ENCODE measurements at places on chromosomes 1 and 21.

DNA sequence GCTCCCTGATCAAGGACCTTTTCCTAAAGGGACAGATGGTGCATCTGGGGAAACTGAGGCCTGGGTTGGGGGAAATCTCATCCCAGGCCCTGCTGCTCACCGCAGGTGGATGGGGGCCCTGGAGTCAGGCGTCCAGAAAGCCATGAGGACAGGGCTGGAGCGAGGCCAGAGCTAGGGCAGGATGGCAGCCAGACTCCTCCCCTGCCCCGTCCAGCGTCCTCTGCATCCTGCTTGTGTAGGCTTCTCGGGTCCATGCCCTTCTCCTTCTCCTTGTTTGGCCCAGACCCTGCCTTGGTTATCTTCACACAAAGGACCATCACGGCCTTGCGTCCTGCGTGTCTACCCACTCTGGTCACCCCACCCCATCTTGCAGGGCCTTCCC is 43.0 kb downstream of the TRIM11 start:
- DNase-seq: no peak

DNA sequence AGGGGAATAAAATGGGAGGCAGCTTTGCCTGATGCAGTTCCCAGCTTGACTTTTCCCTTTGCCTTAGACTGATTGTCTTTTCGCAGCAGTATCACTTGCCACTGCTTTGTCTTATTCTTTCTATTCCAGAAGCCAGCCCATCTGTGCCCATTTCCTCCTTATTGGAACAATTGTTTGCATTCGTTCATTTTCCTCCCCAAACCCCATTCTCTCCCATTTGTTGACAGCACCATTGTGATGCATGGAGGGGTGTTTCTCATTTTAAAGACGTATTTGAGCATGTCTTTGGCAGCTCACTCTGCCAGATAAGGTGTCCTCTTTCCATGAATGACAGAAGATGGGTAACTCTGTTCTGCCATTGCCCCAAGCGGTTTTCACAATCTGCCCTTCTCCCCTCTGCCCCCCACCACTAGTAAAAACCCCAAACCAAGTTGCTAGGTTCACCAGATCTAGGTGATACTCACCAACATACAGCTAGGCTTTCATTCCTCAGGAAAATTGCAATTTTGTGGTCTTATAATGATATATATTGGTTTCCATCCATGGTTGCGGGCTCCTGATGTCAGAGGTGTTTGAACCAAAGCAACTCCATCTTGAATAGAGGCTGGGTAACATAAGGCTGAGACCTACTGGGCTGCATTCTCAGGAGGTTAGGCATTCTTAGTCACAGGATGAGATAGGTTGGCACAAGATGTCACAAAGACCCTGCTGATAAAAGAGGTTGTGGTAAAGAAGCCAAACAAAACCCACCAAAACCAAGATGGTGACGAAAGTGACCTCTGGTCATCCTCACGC is 30.8 kb downstream of the SERBP1 start:
- DNase-seq: no peak

DNA sequence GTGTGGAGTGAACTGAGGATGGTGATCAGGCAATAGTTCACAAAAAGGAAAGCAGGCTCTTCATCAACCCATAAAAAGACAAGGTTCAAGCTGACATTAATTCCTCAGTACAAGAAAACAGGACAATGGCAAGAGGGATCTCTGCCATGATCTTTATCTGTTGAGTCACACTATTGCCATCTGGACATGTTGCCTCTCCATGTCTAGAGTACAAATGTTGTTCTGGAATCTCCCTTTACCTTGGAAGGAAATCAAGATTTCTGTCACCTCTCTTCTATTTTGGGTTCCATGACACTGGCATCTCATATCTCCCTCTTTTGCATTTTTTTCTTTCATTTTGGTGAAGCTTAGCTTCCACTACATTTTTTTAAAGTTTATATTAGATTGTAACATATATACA is 329.1 kb downstream of the USP25 start:
- no peak for DNase-seq

GRCh38 chr1:155978325-155978972 is at the start of gene ARHGEF2:
Gene ARHGEF2, minus strand, starts transcription at chr1:155978547. Its CDS starts 120 bp downstream, at chr1:155978427.
- DNase-seq: peak; percentile 70

DNA sequence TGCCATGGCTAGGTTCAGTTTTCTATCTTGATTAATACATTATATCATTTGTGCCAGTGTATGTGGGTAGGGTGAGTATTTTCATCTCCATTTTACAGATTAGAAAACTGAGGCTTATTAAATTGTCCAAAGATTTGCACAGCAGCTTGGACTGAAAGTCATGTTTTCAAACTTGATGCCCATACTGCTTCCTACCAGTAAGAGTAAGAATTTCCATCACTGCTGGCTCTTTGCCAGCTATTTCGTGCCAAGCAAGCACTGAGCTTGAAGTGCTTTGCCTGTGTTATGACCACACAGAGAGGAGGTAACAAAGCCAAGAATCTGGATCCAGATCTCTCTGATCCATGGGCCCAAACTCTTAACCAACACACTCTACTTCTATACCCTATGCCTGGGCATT is 295.0 kb downstream of the VAV3 start:
- no peak for DNase-seq

DNA sequence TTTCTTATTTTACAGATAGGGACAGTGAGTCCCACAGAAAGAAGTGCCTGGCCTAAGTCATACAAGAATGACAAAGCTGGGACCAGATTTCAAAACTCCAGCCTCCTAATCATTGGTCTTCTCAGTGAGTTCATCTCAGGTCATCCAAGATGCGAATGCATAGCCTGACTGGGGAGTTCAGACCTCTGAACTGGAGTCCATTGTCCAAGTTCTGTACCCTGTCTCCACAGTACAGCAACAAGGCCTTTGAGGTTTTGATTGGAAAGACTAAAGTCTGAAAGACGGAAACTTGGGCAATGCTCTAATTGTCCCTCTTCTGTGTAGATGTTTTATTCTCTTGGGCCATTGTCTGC is 62.0 kb downstream of the TNN start:
- no peak for DNase-seq

- DNase-seq: no peak
These were observed 103.6 kb upstream of the COL6A1 start for GRCh38 chr21:45877821-45878469.

GRCh38 chr1:15222653-15223303 is 24.2 kb upstream of the FHAD1 start:
- no peak for DNase-seq

DNA sequence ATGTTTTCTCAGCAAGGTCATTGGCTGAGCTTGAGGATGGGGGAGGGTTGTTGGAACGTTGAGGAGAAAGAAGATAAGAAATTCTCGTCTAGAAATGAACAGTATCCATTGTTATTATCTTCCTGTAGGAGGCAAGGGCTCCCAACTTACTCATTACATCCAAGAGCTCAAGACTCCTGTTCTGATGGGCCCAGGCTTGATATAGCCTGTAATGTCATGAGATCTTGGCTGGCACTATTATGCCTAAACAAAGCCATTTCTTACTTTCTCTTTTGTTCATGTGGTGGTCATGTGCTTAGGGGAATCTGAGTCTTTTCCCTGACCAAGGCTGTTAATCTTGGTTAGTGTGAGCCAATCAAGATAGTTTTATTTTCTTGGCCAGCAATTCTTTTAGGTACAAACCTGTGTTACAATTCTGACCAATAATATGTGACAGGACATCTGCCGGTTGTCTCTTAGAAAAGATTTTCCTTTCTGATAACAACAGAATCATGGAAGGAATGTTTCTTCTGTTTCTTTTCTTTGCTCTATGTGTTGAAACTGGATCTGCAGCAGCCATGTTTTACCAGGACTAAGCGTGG is 15.2 kb upstream of the IGSF3 start:
- DNase-seq: no peak

- DNase-seq: no peak
These were observed 60.4 kb downstream of the ENAH start for GRCh38 chr1:225592362-225593025.

- DNase-seq: no peak
These were observed 14.3 kb upstream of the EDN2 start for GRCh38 chr1:41498804-41499203.

- no peak for DNase-seq
These were observed 31.1 kb upstream of the POFUT2 start for GRCh38 chr21:45318556-45319404.

DNA sequence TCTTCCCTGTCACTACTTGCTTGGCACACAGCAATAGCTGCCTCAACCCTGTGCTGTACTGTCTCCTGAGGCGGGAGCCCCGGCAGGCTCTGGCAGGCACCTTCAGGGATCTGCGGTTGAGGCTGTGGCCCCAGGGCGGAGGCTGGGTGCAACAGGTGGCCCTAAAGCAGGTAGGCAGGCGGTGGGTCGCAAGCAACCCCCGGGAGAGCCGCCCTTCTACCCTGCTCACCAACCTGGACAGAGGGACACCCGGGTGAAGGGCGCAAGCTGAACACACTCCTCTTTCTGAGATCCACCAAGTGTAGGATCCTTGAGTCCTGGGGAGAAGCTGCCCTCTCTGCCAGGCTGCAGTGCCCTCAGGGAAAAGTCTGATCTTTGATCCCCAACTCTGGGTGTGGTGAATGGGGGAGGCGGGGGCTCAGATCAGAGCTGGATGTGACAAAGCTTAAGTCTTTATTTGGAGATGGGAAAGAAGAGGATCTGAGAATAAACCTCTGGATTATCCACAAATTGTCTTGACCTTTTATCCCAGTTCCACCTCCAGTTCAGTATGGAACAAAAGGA is 1.2 kb downstream of the RXFP4 start:
- no peak for DNase-seq

GRCh38 chr1:54122992-54123391 is 29.8 kb downstream of the CDCP2 start:
- no peak for DNase-seq

DNA sequence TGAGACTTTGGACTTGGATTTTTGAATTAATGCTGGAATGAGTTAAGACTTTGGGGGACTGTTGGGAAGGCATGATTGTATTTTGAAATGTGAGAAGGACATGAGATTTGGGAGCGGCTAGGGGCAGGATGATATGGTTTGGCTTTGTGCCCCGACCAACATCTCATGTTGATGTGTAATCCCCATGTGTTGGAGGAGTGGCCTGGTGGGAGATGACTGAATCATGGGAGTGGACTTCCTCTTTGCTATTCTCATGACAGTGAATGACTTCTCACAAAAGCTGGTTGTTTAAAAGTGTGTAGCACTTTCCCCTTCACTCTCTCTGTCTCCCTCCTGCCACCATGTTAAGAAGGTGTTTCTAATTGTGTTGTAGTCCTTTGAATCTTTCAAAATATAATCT is 9.3 kb upstream of the PHGDH start:
- DNase-seq: no peak

DNA sequence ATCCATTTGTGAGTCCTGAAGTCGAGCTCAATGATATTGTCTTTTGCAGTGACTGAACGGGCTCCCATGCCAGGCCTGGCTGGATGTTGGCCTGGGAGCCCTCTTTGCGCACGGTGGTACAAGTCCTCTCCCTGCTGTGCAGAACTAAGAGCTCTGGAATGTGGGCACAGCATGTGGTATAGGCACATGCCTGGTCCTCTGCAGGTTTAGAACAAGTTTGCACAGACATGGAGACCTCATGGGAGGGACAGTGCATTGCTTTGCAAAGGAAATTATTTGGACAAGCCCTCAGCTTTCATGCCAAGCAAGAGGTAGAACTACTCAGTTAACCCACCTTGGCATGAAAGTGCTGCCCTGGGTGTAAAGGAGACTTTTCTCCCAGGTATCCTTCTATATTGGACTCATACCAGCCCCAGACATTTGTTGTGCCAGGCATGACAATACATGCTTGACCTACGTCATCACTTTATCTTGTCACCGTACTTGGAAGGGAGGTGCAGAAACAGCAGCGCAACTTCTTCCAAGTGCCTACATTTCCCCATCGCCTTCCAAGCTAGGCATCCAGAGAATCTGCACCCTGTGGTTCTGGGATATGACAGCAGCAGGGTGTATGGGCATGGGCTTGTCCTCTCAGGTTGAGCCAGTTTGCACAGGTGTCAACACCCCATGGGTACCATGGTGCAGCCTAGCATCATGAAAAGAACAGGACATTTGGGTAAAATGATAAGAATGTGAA is 37.6 kb upstream of the MRPS6 start:
- DNase-seq: no peak

DNA sequence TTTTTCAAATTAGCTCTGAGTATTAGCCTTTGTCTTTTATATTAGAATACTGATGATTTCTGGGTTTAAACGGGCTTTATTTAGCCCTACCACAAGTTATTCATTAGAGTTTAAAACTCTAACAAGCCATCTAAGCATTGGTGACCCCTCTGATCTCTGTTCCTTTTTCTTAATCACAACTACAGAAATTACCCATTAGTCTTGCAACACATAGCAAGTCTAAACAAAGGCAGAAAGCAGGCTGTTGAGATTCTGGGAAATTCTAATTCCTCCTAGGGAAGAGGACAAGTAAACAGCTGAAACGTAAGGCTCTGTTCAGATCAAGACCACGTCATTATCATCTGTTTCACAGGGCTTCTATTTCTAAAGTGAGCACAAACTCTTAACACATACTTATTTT is 491.2 kb upstream of the ZRANB2 start:
- no peak for DNase-seq

GRCh38 chr1:184597650-184598357 is 156.9 kb downstream of the EDEM3 start:
- peak; percentile 70 for DNase-seq

GRCh38 chr1:214332946-214333798 is 52.2 kb downstream of the SMYD2 start:
- DNase-seq: peak; percentile 0

GRCh38 chr1:12544992-12545391 is 73.0 kb downstream of the DHRS3 start:
- no peak for DNase-seq

GRCh38 chr1:16246961-16247360 is 10.0 kb upstream of the CPLANE2 start:
- no peak for DNase-seq

DNA sequence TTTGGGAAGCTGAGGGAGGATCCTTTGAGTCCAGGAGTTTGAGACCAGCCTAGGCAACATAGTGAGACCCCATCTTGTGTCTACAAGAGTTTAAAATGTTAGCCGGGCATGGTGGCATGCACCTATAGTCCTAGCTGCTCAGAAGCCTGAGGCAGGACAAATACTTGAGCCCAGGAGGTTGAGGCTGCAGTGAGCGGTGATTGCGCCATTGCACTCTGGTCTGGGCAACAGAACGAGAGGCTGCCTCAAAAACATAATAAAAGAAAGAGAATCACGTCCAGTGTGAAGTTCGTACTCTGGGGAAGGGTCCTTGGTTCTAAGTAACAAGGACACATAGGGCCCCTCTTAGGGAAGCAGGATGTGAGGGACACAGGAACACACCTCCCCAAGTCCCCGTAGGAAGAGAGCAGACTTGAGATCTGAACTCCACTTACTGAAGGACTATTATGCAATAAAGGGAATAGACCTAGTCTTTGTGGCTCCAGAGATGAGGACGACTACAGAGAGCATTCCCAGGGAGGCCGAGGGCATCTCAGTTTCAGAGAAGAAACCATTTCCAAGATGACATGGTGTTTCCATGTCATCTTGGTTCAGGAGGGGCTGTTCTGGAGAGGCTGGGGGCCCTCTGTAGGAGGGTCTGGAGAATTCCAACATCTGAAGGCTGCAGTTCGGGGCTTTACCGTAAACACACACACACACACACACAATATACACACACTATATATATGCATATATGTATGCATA is 10.8 kb upstream of the ENO1 start:
- DNase-seq: no peak
